IMR-90 (cell line): ENCODE measurements at places on chromosomes 4 and X.

- no peak for DNase-seq
- no peaks in the 10 kb centered on the region for H3K27me3 ChIP-seq
- H3K27ac ChIP-seq = no peak overlapping the region
Measured at GRCh38 chr4:168199260-168199957, 107.1 kb downstream of the ANXA10 start.

DNA sequence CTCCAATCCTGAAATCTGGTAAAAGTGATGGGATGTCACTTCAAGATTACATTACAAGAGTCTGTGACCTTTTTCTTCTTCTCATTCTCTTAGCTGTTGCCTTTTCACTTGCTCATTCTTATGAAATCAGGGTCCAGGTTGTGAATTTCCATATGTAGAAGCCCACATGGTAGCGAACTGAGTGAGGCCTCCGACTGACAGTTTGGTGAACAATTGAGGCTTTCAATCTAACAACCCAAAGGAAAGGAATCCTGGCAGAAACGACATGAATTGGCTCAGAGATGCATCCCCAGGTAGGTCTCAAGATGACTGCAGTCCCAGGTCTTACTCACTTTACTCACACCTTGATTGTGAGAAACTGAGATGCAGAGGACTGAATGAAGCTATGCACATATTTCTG, 203.4 kb upstream of the FAT4 start:
- H3K4me3 ChIP-seq = no peak overlapping the region
- H3K36me3 ChIP-seq = no peaks in the 10 kb centered on the region
- no peak for DNase-seq
- no peaks in the 10 kb centered on the region for H3K27me3 ChIP-seq

DNA sequence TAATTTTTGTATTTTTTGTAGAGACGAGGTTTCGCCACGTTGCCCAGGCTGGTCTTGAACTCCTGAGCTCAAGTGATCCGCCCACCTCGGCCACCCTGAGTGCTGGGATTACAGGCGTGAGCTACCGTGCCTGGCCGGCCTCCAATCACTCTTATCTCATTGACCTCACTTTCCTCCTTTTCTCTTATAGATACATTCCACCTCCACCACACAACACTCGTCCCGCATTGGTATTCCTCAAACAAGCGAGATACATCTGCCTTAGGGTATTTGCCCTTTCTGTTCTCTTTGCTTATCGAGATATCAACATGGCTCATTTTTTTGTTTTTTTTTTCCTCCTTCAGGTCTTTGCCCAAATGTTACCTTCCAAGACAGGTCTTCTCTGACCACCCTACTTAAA, 1.8 kb upstream of the PRPS1 start:
- no peak overlapping the region for H3K27ac ChIP-seq
- no peaks in the 10 kb centered on the region for H3K4me1 ChIP-seq
- no peak for DNase-seq
- H3K4me3 ChIP-seq = no peak overlapping the region
- no peaks in the 10 kb centered on the region for H3K36me3 ChIP-seq
- no peaks in the 10 kb centered on the region for H3K27me3 ChIP-seq

DNA sequence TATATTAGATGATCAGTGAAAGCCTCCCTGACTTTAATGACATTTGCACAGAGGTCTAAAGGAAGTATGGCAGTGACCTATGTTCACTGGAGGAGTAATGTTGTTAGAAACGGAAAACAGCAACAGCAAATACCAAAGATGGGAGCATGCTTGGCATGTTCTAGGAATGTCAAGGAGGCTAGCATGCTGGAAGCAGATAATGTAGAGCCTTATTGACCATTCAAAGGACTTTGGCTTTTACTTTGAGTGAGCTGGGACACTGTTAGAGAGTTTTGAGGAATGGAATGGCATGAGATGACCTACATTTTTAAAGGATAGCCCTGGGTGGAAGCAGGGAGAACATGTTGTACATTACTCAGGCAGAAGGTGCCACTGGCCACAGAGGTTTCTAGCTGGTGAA, 6.0 kb downstream of the RPA4 start:
- no peak for DNase-seq
- H3K27me3 ChIP-seq = no peaks in the 10 kb centered on the region
- no peak overlapping the region for H3K27ac ChIP-seq
- no peak overlapping the region for H3K4me3 ChIP-seq
- peaks cover 1% of the 10 kb centered on the region; the same call in 1 of the 2 replicates for H3K36me3 ChIP-seq
- H3K4me1 ChIP-seq = no peaks in the 10 kb centered on the region

GRCh38 chrX:118901991-118902390, 72.4 kb upstream of the LONRF3 start:
- DNase-seq = no peak
- H3K4me1 ChIP-seq = no peaks in the 10 kb centered on the region
- no peak overlapping the region for H3K27ac ChIP-seq

DNA sequence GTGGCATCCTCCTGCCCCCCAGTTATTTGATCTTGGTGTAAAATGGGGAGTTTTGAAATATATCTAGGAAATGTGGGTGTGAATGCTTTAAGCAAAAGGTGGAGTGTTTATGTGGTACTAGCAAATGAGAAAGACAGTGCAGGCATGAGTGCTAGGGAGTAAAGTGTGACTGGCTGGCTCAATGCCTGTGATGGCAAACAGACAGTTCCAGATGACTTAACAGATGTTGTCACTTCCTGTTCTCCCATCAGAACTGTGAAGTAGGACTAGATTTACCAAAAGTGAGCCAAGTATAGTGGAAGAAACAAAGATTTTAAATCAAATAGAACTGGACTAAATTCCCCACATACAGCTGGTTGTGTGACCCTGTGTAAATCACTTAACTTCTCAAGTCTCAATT, 8.4 kb upstream of the AMOT start:
- H3K27ac ChIP-seq = no peak overlapping the region
- H3K27me3 ChIP-seq = peaks cover 7% of the 10 kb centered on the region
- DNase-seq = peak; percentile 44
- no peaks in the 10 kb centered on the region; the same call in 1 of the 2 replicates for H3K4me1 ChIP-seq
- no peak overlapping the region for H3K4me3 ChIP-seq

DNA sequence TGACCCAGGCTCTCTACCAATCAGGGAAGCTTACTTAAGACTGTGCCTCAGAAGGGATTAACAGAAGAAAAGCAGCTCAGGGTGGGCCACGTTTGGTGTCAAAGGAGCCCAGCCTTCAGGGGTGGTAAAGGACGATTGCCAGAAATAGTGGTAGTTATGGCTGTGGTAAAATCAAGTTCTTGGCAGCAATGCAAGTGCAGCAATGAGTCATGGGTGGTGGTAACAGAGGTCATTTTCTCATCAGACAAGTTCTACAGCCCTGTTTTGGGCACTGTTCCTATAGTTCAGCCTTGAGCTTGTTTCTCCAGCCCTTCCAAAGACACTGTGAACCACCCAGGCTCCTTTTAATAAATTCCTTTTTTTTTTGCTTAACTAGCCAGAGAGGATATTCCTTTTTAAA, 120.3 kb downstream of the EFHC2 start:
- no peak overlapping the region for H3K27ac ChIP-seq
- DNase-seq = peak; percentile 38
- H3K4me3 ChIP-seq = no peak overlapping the region
- H3K4me1 ChIP-seq = no peaks in the 10 kb centered on the region

- no peak for DNase-seq
- H3K27ac ChIP-seq = no peak overlapping the region
- no peaks in the 10 kb centered on the region for H3K27me3 ChIP-seq
- no peak overlapping the region for H3K4me3 ChIP-seq
- H3K36me3 ChIP-seq = no peaks in the 10 kb centered on the region
Measured at GRCh38 chrX:139929876-139930275, 3.0 kb downstream of the ATP11C start.

DNA sequence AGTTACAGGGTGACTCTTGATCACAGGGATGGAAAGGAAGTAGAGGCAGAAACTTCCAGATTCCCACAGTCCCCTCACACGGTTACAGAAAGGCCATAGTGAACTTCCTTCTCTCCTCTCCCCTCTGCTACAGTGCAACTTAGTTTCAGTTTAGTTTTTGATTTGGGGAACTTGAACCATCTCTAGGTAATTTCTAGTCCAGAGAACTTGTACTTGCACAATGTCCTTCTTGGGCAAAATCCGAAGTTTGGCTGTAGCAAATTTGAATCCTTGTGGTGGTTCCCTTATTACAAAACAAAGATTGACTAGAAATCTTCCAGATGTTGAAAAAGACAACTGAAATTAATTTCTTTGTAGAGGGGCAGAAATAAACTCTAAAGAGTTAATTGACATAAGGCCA, 1.2 kb upstream of the BLTP1 start:
- H3K4me3 ChIP-seq = no peak overlapping the region
- no peaks in the 10 kb centered on the region for H3K4me1 ChIP-seq
- H3K27me3 ChIP-seq = no peaks in the 10 kb centered on the region
- DNase-seq = no peak

DNA sequence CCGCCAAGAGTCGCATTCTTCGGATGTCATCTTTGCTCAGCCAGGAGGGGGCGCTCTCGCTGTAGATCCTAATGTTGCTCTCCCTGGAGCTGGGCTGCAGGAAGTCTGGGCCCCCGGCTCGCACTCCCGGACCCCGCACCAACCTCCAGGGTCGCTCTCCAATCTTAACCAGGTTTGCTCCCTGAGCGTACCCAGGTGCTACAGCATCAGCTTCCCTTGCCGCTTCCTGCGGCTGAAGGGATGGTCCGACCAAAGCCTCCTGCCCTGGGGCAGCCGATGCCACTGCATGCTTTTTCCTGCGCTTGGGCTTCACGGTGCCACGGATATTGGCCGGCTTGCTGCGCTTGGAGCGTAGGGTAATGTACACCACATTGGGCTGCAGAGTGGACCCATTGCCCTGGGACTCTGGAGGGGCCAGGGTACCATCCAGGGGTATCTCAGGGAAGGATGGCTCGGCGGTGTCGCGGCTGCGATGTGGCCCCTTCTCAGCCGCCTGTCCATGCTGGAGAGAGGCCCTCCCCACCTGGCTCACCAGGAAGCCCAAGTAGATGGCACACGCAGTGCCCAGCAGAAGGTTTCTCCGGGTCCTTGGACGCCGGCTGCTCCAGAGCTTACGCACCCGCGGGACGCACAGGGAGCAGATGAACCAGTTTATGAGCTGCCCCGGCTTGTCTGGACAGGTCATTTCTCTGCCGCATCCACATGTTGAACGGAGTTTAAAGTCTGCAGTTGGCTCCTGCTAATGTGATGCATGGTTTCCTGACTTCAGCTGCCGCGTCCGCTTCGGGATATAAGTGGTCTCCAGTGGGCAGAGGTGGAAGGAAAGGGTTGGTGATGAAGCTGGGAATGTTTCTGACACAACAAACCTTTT, 1.9 kb downstream of the GASK1B start:
- peaks cover 14% of the 10 kb centered on the region for H3K4me1 ChIP-seq
- H3K36me3 ChIP-seq = peaks cover 7% of the 10 kb centered on the region; the same call in 1 of the 2 replicates
- peak; percentile 23 for DNase-seq
- H3K4me3 ChIP-seq = peak overlapping the region; percentile 30

- peaks cover 2% of the 10 kb centered on the region for H3K27me3 ChIP-seq
- H3K27ac ChIP-seq = no peak overlapping the region
Measured at GRCh38 chr4:2135083-2135482, 76.0 kb downstream of the NAT8L start.

DNA sequence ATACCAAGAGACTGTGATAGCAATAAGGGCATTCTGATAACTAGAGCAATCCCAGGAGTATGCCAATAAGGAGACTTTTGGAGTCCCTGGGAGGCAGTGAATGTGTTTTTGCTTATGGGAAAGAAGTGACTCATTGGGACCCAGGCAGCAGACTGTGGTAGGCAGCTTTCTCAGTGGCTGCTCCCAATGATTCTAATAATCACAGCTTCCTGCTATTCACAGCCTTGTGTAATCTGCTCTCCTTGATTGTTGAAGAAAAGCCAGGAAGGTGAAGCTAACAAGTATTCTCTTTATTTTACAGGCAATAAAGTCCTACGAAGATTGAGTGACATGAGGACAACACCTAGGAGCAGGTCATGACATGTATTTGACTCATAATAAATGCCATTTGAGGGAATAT, 70.3 kb upstream of the DDX60 start:
- DNase-seq = peak; percentile 70
- no peak overlapping the region for H3K27ac ChIP-seq
- H3K4me1 ChIP-seq = no peaks in the 10 kb centered on the region

GRCh38 chrX:10831716-10832502, 211.5 kb upstream of the MID1 start:
- H3K27ac ChIP-seq = no peak overlapping the region
- no peak overlapping the region for H3K4me3 ChIP-seq
- no peaks in the 10 kb centered on the region for H3K27me3 ChIP-seq
- no peaks in the 10 kb centered on the region for H3K4me1 ChIP-seq

DNA sequence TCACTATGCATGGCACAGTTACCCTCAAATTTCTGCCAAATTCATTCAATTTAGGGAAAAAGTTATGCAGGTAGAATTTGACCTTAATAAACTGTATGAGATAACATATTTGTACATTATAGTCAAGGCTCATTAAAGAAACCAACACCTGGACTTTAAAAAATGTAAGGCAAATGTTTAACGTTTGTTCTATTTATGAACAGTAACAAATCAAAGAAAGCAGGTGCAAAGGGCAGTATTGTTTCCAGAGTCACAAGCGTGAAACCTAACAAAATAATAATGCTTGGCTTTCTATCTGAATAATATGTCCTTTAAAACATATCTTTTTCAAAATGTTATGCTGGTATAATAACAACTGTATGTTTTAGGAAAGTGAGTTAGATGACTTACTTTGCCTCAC, 41.2 kb downstream of the LIN54 start:
- H3K27ac ChIP-seq = no peak overlapping the region
- no peak for DNase-seq
- no peak overlapping the region for H3K4me3 ChIP-seq
- no peaks in the 10 kb centered on the region for H3K27me3 ChIP-seq
- peaks cover 8% of the 10 kb centered on the region for H3K36me3 ChIP-seq
- no peaks in the 10 kb centered on the region for H3K4me1 ChIP-seq

GRCh38 chr4:94831607-94832006, 73.9 kb downstream of the BMPR1B start:
- no peak overlapping the region for H3K27ac ChIP-seq
- H3K27me3 ChIP-seq = no peaks in the 10 kb centered on the region
- no peaks in the 10 kb centered on the region for H3K36me3 ChIP-seq
- H3K4me3 ChIP-seq = no peak overlapping the region
- no peak for DNase-seq
- peaks cover 2% of the 10 kb centered on the region; the same call in 1 of the 2 replicates for H3K4me1 ChIP-seq

GRCh38 chrX:36388901-36389300, 469.4 kb downstream of the CFAP47 start:
- no peak overlapping the region for H3K27ac ChIP-seq
- no peak overlapping the region for H3K4me3 ChIP-seq
- H3K4me1 ChIP-seq = no peaks in the 10 kb centered on the region
- H3K27me3 ChIP-seq = no peaks in the 10 kb centered on the region
- no peaks in the 10 kb centered on the region for H3K36me3 ChIP-seq
- no peak for DNase-seq

DNA sequence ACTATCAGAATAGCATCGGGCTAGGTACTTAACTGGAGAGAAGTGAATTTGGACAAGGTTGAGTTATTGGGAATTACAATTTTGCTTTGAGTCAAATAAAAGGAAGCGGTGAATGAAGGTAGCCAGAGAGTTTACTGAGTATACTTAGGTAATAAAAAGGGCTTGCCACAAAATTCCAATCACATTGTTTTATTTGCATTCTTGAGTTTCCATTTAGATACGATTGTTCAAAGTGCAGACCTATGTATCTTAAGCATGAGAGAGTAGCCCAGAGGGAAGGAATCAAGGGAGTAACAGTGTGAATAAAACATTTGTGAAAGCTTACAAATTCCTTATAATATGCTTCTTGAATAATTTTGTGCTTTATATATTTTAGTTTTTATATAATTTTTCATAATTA, 102.5 kb upstream of the NDST4 start:
- H3K4me1 ChIP-seq = no peaks in the 10 kb centered on the region
- H3K36me3 ChIP-seq = no peaks in the 10 kb centered on the region
- no peaks in the 10 kb centered on the region for H3K27me3 ChIP-seq
- no peak overlapping the region for H3K4me3 ChIP-seq
- no peak overlapping the region for H3K27ac ChIP-seq

GRCh38 chrX:47278691-47279090, 45.9 kb downstream of the USP11 start:
- peaks cover 7% of the 10 kb centered on the region for H3K27me3 ChIP-seq
- no peak overlapping the region for H3K27ac ChIP-seq
- peak; percentile 78 for DNase-seq
- no peak overlapping the region for H3K4me3 ChIP-seq
- peaks cover 2% of the 10 kb centered on the region; the same call in 1 of the 2 replicates for H3K4me1 ChIP-seq
